ENCODE measurements at places on chromosomes 12 and 14. TPM values are rescaled to one million over a fixed set of nuclear protein-coding genes. Genes with fewer than 3 reads are reported as not detected.

DNA sequence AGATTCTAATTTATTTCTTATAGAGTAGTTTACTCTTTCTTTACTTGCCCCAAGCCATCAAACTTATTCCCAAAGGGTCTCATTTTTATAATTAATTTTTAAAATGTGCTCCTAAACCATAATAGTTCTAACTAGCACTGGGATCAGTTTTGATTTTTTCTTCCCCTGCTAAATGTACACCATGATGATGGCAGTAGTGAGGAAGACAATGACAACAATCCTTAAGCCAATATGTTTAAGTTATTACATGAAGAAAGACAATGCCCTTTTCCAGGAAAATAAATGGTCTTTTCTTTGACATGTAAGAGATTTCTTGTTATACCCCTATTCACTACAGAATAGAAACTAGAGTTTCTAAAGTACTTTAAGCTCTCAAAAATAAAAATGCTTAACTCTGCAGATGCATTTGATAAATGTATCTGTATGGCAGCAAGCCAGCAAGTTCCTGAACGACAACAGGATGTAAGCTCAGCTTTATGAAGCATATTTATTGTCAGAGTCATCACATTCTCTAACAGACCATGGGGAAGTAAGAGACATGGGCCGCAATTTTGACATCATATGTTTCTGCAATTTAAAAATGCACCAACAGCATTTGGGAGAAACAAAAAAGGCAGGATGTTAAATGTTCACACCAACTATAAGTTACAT lies 36.0 kb upstream of the SNX6 start:
- DNase-seq: peak; percentile 36
- no peak overlapping the region for H3K4me3 ChIP-seq
- no peaks in the 10 kb centered on the region for H3K4me1 ChIP-seq
- no peaks in the 10 kb centered on the region for H3K36me3 ChIP-seq
- H3K27ac ChIP-seq: no peak overlapping the region
- no peaks in the 10 kb centered on the region for H3K27me3 ChIP-seq

Gene KRT73
- total RNA-seq: not detected

Gene SLCO1B3
- total RNA-seq: not detected

- H3K36me3 ChIP-seq: no peaks in the 10 kb centered on the region
- no peaks in the 10 kb centered on the region for H3K27me3 ChIP-seq
- no peak overlapping the region for H3K27ac ChIP-seq
- H3K4me1 ChIP-seq: peaks cover 10% of the 10 kb centered on the region
- no peak overlapping the region for H3K4me3 ChIP-seq
- DNase-seq: no peak
Measured at GRCh38 chr12:2977776-2978175, 18.6 kb downstream of the TEAD4 start.

DNA sequence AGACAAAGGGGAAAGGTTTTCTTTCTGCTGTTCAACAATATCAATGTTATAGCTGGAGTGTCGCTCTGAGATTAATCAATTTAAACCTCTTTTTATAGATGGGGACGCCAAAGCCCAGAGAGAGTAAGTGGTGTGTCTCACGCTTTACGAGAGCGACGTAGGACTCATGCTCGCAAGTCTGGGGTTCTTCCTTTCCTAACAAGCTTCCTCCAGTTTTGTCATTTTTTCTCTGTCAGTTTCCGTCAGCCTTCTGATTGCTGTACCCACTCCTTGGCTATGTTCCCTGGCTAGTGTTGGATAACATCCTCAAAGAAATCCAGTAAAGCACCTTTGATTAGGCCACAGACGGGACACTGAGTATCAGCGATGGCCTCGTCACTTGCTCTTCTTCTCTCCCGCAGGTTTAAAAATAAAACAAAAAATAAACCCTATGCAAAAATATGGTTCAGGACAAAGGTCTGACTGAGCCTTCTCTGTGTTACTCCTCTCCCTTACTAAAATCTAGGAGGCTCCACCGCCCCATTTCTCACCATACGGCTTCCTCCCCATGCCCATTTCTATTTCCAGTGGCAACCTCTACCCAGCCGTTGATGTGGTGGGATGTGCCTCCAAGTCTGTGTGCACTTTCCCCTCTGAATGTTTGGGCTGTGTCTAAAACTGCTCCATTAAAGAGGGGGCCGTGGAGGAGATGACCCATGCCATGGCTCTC lies 172.7 kb upstream of the PARP11 start:
- DNase-seq: no peak
- no peaks in the 10 kb centered on the region for H3K36me3 ChIP-seq
- no peak overlapping the region for H3K27ac ChIP-seq
- H3K27me3 ChIP-seq: no peaks in the 10 kb centered on the region
- H3K4me1 ChIP-seq: no peaks in the 10 kb centered on the region

GRCh38 chr12:64180951-64181350 lies 41.1 kb downstream of the KICS2 start:
- H3K4me3 ChIP-seq: no peak overlapping the region
- H3K36me3 ChIP-seq: no peaks in the 10 kb centered on the region
- H3K4me1 ChIP-seq: no peaks in the 10 kb centered on the region
- H3K27ac ChIP-seq: peak overlapping the region; percentile 72
- H3K27me3 ChIP-seq: no peaks in the 10 kb centered on the region
- no peak for DNase-seq

Gene AMHR2
- not detected for total RNA-seq
